Muscle of arm (tissue), 14 donors: ENCODE measurements at places on chromosomes 11 and 22. TPM values are rescaled to one million over a fixed set of nuclear protein-coding genes. Genes with fewer than 3 reads are reported as not detected.
A peak's percentile ranks its signal among the peaks of the same experiment; 100 is the strongest.

Gene HTR3B
- 0.11 TPM for polyA plus RNA-seq

DNA sequence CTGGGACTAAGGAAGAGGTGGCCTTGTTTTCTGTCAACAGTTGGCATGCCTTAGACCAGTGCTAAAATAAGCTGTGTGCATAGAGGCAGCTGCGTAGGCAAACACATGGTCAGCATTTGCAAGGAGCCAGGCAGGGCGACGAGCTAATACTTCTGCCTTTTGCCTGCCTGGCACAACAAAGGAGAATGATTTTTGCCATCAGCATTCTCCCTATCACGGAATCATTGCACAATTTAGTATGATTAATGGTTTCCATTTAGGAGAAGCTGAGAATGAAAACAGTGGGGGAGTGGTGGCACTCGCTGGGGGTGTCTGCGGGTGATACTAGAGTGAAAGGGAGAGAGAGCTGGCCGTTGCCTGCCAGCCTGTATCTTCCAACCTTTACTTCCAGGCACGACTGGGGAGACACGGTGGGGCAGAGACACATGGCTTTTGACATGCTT lies 336.0 kb downstream of the CADM1 start:
- DNase-seq, result no peak

- DNase-seq, result no peak
Measured at GRCh38 chr22:46651316-46651715, 31.1 kb downstream of the GRAMD4 start.

- DNase-seq, result no peak
Measured at GRCh38 chr11:33402066-33402465, 144.9 kb downstream of the HIPK3 start.

- no peak for DNase-seq
Measured at GRCh38 chr11:116793772-116794097, 2.1 kb upstream of the APOA5 start.

- peak; percentile 80 for DNase-seq
Measured at GRCh38 chr11:126339863-126340434, 15.5 kb upstream of the ST3GAL4 start.

DNA sequence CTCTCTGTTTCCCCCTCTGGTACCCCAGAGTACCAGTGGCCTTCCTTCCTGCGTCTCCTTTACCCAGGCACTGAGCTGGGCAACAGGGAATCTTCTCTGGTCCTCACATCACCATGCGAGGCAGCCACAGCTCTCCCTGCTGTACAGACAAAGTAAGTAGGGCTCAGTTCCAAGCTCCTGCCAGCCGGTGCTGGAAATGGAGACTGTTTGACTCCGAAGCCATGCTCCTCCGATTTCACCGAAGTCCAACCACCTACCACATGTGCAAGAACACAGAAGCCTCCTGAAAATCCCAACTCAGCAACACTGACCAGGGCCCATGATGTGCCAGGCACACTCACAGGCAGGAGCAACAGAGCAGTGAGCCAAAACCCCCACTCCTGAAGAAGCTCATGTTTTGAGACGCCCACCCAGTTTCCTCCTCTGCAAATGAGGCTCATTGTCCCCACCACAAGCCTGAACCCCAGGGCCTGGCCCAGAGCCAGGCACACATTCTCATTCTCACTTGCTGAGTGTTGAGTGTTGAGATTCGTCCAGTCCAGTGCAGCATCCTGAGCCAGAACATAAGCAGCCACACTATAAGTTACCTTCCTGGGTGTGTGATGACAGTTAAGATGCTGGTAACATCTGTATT lies 156.0 kb downstream of the MPPED1 start:
- DNase-seq, result no peak

GRCh38 chr22:40218723-40219294 lies 41.1 kb downstream of the TNRC6B start:
- no peak for DNase-seq

DNA sequence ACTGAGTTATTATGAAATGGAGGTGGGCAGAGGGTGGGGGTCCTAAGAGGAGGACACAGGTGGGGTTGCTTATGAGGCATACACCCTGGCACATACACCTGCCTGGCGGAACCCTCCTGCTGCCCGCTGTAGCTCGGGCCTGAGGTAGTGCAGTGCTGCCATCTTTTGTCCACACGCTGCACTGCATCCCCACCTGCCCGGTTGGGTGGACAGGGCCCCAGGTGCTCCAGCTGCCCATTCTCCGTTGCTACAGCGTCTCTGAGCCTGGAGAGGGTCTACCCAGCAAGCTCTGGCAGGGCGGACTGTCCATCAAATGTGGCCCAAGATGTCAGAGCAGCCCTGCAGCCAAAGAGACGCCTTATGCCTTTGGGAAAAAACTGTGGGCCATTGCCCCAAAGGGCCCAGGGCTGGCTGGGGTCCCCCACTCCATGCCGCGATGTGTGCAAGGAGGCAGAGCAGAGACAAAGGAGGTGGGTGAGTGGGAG lies 131.2 kb downstream of the BUD13 start:
- DNase-seq, result peak; percentile 7

DNA sequence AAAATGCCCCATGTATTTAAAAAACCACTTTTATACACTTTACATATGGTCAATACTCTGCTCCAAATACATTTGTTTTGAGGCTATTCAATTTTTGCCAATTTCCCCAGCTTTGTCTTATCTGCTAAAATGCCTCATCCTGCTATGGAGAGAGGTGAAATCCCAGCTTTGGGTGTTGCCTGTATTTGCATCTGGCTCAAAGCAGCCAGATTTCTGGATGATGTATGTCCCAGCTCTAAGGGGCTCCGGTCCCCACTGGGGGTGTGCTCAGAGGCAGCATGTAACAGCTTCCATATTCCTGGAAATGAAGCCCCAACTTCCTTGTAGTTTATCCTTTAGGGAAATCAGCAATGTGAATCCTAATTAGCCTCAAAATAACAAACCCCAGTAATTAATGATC lies 59.5 kb downstream of the WT1 start:
- DNase-seq, result no peak

GRCh38 chr11:41609511-41609910 lies 150.1 kb upstream of the LRRC4C start:
- no peak for DNase-seq

DNA sequence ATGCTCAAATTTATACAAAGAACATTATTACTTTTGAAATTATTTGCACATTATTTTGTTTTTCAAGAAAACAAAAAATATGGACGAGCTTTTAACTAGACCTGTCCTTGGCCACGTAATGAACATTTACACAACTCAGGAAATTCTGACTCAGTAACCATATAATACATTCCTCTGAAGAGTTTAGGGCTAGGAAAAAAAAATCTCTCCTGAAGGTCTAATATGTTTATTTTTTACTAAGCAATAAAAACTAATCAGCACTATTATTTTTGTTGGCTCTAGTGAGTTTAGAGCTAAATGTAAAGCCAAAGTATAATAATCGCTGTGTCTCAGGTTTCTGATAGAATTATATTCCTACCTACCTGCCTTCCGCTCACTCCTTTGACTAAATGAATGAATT lies 187.5 kb downstream of the SWAP70 start:
- no peak for DNase-seq

- DNase-seq, result no peak
Measured at GRCh38 chr22:44212936-44213335, 32.2 kb downstream of the PARVG start.

Gene OR4A16
- polyA plus RNA-seq, result not detected

Gene BLID
- not detected for polyA plus RNA-seq

GRCh38 chr11:121571506-121571905 lies 118.7 kb upstream of the SORL1-AS1 start:
- no peak for DNase-seq

Gene CLCF1
- 8.6 TPM for polyA plus RNA-seq

Gene PTPRJ
- polyA plus RNA-seq, result 6.8 TPM
